Activated CD8-positive, alpha-beta memory T cell treated with anti-CD3 and anti-CD28 coated beads for 4 hours (primary cell): ENCODE measurements at places on chromosomes 16 and 17.

DNA sequence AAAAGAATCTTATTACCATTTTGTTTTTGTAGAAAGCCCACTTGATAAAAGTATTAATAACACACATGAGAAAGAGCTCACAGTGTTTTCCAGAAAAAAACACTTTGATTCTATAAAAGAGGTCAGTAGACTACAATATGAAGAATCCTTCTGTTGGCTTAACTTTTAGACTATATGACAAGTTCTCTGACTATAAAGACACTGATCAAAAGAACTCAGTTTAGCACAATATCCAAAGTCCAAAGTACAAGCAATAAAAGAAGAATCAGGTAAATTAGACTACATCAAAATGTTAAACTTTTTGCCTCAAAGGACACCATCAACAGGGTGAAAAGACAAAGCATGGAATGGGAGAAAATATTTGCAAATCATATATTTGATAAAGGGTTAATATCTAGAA lies 11.2 kb upstream of the SMG1 start:
- no peak for DNase-seq

GRCh38 chr16:87085441-87085840 lies 231.8 kb downstream of the C16orf95 start:
- DNase-seq = no peak

GRCh38 chr17:57739402-57740234 lies 5.5 kb downstream of the CCDC182 start:
- no peak for DNase-seq

DNA sequence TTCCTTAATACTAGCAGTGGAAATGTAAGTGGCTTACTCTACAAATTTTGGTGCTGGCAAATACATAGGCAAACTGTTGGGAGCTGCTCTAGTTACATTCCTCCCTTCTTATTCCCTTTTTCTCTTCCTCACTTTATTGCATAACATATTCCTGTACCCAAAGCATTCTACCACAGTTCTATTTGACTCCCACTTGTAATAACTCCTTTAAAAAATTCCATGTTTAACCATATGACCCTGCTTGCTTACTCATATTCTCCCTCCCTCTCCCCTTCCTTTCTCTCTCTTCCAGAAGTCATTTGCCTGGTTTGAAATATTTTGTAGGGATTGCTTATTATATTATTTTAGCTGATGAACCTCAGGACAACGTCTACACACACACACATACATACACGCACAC lies 22.7 kb downstream of the NQO1 start:
- no peak for DNase-seq

DNA sequence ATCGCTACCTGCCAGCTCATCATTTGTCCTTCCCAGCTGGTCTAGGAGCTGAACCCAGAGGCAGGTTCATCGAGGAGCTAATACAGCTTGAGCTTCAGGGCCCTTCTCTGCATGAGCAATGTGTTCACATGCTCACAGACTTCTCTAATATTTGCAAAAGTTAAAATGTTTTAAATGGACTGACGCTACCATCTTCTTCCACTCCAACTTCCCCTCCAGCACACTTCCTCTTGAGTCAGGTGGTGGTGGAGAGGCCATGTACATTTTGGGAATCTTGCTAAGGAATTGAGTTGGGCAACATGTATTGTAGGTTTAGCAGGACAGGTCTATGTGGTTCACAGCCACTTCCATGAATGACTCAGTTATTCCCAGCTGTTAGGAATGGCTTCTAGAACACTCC lies 21.6 kb upstream of the RHOT1 start:
- no peak for DNase-seq

DNA sequence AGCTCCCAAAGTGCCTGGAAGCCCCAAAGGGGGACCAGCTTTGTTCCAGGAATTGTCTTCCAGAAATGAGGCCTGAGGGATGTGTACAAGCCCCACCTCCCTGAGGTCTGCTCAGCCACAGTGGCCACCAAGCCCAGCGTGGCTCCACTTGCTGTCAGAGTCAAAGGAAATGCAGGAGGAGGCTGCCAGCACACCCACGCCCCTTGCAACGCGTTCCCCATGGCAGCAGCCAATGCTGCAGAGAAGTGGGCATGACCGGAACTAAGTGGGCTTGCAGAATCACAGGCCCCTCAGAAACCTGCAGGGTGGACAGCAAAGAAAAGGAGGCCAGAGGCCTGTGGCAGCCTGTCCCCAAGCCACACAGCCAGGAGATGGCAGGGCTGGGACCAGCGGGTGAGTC lies 320.8 kb downstream of the FOXL1 start:
- DNase-seq = no peak

GRCh38 chr17:13931800-13932460 lies 137.4 kb upstream of the COX10 start:
- no peak for DNase-seq

GRCh38 chr16:11658896-11659708 lies 9.2 kb upstream of the SNN start:
- DNase-seq = no peak

- no peak for DNase-seq
Observed at GRCh38 chr16:15847611-15848175, 9.1 kb downstream of the MYH11 start.

DNA sequence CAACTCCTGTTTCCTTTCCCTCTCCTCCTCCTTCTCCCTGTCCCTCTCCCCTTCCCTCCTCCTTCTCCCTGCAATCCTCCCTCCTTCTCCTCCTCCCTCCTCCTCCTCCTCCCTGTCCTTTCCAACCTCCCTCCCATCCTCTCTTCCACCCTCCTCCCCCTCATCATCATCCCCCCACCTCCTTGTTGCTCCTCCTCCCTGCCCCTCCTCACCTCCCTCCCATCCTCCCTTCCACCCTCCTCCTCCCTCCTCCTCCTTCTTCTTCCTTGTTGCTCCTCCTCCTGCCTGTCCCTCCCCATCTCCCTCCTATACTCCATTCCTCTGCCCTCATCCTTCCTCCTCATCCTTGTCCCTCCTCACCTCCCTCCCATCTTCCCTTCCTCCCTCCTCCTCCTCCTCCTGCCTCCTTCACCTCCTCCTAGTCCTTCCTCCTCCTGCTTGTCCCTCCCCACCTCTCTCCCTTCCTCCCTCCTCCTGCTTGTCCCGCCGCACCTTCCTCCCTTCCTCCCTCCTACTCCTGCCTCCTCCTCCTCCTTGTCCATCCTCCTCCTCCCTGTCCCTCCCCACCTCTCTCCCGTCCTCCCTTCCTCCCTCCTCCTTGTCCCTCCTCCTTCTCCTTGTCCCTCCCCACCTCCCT lies 222.5 kb downstream of the IRF8 start:
- no peak for DNase-seq

DNA sequence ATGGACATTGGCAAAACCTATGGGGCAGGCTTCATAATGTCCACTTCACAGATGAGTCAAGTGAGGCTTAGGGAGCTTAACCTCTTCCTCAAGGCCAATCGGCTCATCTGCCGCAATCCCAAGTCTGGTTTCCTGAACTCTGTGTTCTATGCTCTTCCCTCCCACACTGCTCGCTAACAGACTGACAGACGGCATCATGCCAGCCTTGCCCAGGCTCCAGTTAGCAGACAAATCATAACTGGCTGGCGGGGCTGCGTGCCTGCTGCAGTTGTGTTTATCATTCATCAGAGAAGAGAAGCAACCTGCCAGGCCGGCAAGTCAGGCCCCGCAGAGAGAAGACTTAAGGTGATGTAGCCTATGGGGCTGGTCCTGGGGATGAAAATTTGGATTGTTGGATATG lies 216.2 kb upstream of the ASIC2 start:
- no peak for DNase-seq

GRCh38 chr17:36869856-36870719 lies 67.2 kb upstream of the LHX1 start:
- no peak for DNase-seq

DNA sequence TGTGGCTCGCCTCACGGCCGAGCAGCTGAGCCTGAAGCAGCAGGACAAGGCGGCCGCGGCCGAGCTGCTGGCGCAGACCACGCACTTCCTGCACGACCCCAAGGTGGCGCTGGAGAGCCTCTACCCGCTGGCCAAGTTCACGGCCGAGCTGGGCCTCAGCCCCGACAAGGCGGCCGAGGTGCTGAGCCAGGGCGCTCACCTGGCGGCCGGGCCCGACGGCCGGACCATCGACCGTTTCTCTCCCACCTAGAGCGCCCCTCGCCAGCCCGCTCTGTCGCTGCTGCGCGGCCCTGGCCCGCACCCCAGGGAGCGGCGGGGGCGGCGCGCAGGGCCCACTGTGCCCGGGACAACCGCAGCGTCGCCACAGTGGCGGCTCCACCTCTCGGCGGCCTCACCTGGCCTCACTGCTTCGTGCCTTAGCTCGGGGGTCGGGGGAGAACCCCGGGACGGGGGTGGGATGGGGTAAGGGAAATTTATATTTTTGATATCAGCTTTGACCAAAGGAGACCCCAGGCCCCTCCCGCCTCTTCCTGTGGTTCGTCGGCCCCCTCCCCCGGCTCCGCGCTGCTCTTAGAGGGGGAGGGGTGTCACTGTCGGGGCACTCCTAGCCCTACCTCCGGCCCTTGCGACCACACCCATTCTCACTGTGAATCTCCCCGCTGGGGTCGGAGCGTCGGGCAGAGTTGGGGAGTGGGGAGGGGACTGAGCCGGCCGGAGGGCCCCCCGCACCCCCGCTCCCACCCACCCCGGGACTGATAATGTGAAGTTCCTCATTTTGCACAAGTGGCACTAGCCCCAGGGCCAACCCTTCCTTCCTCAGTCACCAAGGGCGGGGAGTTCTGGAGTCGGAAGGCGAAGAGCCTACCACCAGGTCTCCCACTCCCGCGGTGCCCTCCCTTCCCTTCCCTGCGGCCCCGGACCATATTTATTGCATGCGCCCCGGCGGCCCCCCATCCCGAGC lies 4.0 kb downstream of the HIC1 start:
- DNase-seq = no peak

GRCh38 chr17:46046957-46047356 lies 47.9 kb downstream of the STH start:
- no peak for DNase-seq

- DNase-seq = no peak
Observed at GRCh38 chr17:48726916-48727286, 1.6 kb downstream of the HOXB13 start.

- no peak for DNase-seq
Observed at GRCh38 chr16:67593288-67593687, 31.0 kb downstream of the CTCF start.

DNA sequence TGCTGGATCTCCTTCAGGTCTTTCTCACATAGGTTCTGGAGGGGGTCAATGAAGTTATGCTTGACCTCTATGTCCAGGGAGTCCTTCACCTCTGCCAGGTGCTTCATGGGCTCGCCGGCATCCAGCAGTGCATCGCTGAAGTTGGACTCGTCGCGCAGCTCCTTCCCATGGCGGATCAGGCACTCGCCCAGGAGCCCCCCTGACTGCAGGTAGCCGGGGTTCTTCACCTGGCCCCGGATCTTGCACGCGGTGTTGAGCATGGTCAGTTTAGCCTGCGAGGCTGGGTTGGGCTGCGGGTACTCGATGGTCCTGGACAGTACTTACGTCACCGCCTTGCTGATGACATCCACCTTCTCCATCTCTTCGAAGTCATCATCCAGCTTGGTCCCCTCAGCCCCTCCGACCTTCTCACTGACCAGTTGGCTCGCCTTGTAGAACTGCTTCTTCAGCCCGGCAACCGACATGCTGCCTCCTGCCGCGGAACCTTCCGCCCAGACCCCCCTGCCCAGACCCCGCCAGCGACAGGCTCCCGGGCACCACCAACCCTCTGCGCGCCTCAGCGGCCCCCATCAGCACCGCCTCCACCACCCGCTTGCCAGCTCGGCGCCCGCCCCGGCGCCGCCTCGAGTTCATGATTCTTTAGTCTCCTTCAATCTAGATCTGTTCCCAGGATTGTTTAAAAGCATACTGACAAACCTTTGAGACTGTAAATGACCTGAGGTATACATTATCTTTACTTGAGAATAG lies 99.8 kb downstream of the KPNA2 start:
- DNase-seq = no peak

DNA sequence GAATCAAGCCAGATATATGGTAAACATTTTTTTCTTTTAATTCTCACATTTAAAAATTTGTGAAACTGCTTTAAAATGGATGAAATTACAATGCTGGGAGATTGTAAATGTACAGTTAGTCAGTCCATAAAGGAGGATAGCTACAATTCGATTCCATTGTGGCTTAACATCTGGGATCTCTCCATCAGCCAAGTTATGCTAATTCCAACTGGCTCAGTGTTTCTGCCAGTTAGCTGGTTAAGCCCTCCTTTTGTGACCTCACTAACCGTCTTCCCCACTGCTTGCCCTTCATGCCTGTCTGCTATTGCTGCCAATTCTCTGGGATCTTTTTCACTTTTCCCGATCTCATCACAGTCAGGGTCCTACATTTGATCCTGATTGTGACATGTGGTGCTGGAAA lies 1347.6 kb downstream of the CDH11 start:
- DNase-seq = no peak

DNA sequence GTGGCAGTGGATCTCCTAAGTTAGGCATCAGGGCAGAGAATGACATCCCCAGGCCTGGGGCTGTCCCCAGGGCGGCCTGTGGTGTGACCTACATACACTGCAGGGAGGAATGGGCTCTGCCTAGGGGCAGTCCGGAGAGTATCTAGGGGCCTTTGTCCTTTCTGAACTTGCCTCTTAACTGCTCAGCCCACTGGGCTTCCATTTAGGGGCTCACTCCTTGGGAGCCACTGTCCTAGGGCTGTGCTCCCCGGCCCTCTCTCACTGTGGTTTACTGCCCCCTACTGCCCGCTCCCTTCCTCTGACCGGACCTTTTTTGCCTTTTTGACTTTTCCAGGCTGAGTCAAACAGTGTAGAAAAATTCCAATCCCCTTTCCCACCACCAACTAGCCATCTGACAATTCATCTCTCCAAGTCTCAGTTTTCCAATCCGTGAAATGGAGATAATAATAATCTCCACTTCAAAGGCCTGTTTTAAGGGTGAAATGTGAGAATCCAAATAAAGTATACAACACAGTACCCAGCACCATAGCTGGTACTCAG lies 66.8 kb downstream of the DNAH3 start:
- DNase-seq = no peak

DNA sequence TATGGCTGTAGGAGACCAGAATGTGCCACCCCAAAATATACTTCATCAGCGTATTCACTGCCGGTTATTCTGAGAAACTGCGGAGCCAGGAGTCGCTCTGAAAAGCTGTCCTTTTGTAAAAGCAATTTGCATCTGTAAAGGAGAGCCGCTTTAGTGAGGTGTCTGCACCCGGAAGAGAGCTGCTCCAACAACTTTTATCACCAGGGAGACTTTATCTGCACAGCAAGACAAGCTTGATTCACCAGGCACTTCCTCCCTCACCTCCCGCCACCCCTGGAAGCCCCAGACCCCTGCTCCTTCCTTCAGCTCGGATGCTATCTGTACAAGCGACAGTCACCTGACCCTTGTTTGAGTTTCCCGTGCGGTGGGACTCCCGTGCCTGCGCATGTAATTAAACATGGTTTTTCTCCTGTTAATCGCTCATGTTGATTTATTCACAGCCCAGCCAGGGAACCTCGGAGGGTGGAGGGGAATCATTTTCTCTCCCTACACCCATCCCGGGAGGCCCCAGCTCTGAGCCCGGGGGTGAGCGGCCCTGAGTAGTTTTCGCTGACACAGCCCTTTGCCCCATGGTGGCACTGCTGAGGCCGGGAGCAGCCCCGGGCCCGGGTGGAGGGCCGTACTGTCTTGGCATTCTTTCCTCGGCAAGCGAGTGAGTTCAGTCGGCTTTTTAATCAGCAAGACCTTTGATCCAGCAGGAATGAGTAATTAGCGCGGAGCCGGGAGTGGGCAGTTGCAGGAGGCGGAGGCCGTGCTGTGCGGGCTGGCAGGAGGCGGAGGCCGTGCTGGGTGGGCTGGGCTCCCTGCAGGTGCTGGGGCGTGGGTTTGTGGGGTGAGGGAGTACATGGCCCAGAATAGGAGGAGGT lies 222.7 kb upstream of the CIBAR2 start:
- DNase-seq = no peak
